Lung microvascular endothelial cell (primary cell): ENCODE measurements at places on chromosomes 2 and 18. TPM values are rescaled to one million over a fixed set of nuclear protein-coding genes. Genes with fewer than 3 reads are reported as not detected.

DSEL gene
- 5.7 and 7.3 TPM in 2 replicates for total RNA-seq

COLEC12 gene
- 33.8 and 104 TPM in 2 replicates for total RNA-seq

SCN3A gene
- 1.3 and 33.1 TPM in 2 replicates for total RNA-seq

ZBTB7C gene
- under 0.01 TPM in 1 of 2 replicates, not detected in the other for total RNA-seq

FASTKD1 gene
- 9.4 and 14.5 TPM in 2 replicates for total RNA-seq

LOXHD1 gene
- total RNA-seq: not detected in 2 replicates

CCDC141 gene
- total RNA-seq: 0.20 and 0.87 TPM in 2 replicates

TMEM200C gene
- not detected in 2 replicates for total RNA-seq

TLX2 gene
- not detected in 2 replicates for total RNA-seq

PHOSPHO2 gene
- 1.7 and 2.6 TPM in 2 replicates for total RNA-seq

WIPF1 gene
- total RNA-seq: 7.3 and 8.1 TPM in 2 replicates

ASXL3 gene
- 0.20 and 0.22 TPM in 2 replicates for total RNA-seq

ATOH8 gene
- 9.8 and 44.6 TPM in 2 replicates for total RNA-seq

XDH gene
- not detected in 2 replicates for total RNA-seq

DNAJC5G gene
- 0.44 and 1.4 TPM in 2 replicates for total RNA-seq

DSG4 gene
- not detected in 2 replicates for total RNA-seq

UGT1A5 gene
- not detected in 2 replicates for total RNA-seq

SMC6 gene
- total RNA-seq: 10.9 and 12.4 TPM in 2 replicates

UGT1A3 gene
- not detected in 2 replicates for total RNA-seq

LPIN1 gene
- total RNA-seq: 12.2 and 13.1 TPM in 2 replicates

GKN1 gene
- total RNA-seq: not detected in 2 replicates

SATB2 gene
- 0.60 and 1.3 TPM in 2 replicates for total RNA-seq

SLC23A3 gene
- 0.44 and 2.0 TPM in 2 replicates for total RNA-seq

PLB1 gene
- total RNA-seq: 0.20 and 0.22 TPM in 2 replicates

HDHD2 gene
- total RNA-seq: 8.7 and 12.1 TPM in 2 replicates

RAB27B gene
- total RNA-seq: under 0.01 TPM in 1 of 2 replicates, not detected in the other

GAREM1 gene
- total RNA-seq: 0.20 and 0.22 TPM in 2 replicates

SCN1A gene
- not detected in 2 replicates for total RNA-seq

MRPL53 gene
- total RNA-seq: 28.5 and 39.9 TPM in 2 replicates

ANKRD30B gene
- total RNA-seq: under 0.01 TPM in 1 of 2 replicates, not detected in the other

DNER gene
- total RNA-seq: under 0.01 and 0.44 TPM in 2 replicates

SERPINB11 gene
- total RNA-seq: not detected in 2 replicates

TXNDC2 gene
- under 0.01 TPM in 1 of 2 replicates, not detected in the other for total RNA-seq

RNF138 gene
- total RNA-seq: 26.4 and 28.0 TPM in 2 replicates

FBLN7 gene
- total RNA-seq: 0.87 and 2.2 TPM in 2 replicates

CROCC2 gene
- not detected in 2 replicates for total RNA-seq

FAM228B gene
- 2.4 and 8.3 TPM in 2 replicates for total RNA-seq

CYB5A gene
- total RNA-seq: 18.5 and 27.8 TPM in 2 replicates
